ENCODE measurements at places on chromosomes 1 and 21. TPM values are rescaled to one million over a fixed set of nuclear protein-coding genes. Genes with fewer than 3 reads are reported as not detected.

Gene CD53
- total RNA-seq: not detected

Gene TEKT2
- total RNA-seq: 0.35 TPM

Gene DMBX1
- total RNA-seq: not detected

Gene SLFNL1
- 0.65 TPM for total RNA-seq

Gene SCYL3
- 10.3 TPM for total RNA-seq

Gene PLCH2
- total RNA-seq: 0.05 TPM

Gene TMEM200B
- 9.0 TPM for total RNA-seq

Gene SLC25A24
- total RNA-seq: 105 TPM

Gene LTN1
- total RNA-seq: 44.5 TPM

Gene AMY1C
- total RNA-seq: not detected

Gene DOP1B
- 25.4 TPM for total RNA-seq

Gene UBXN10
- 2.8 TPM for total RNA-seq

Gene TEX38
- total RNA-seq: not detected

Gene KIF21B
- 1.4 TPM for total RNA-seq

Gene BMP8B
- 1.3 TPM for total RNA-seq

Gene ITGB2
- 8.8 TPM for total RNA-seq

Gene CSRP1
- total RNA-seq: 253 TPM

Gene FCAMR
- total RNA-seq: 3.6 TPM

Gene SPRR2E
- not detected for total RNA-seq

Gene COA6
- total RNA-seq: 24.0 TPM

Gene KLF17
- total RNA-seq: not detected

Gene SPOCD1
- 8.0 TPM for total RNA-seq

Gene KRTAP19-6
- total RNA-seq: not detected

Measured in renal cortical epithelial cell (primary cell).